ENCODE measurements at places on chromosomes 4 and X.

DNA sequence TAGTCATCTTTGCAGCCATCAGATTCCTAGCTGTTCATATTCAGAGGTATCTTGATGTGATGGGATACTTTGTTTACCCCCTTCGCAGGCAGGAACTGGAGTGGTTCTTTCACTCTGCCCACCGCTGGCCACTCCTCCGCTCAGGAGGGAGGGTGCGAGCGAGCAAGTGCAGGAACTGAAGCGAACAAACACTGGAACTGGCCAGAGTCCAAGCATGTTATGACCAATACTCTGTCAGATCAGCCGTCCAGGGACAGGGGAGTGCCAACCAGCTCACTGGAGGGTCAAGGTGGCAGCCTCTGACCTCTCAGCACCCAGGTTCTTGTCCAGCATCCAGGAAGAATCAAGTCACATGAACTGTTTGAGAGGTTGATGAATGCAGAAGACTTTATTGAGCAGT lies 18.0 kb upstream of the MANBA start:
- DNase-seq = no peak

DNA sequence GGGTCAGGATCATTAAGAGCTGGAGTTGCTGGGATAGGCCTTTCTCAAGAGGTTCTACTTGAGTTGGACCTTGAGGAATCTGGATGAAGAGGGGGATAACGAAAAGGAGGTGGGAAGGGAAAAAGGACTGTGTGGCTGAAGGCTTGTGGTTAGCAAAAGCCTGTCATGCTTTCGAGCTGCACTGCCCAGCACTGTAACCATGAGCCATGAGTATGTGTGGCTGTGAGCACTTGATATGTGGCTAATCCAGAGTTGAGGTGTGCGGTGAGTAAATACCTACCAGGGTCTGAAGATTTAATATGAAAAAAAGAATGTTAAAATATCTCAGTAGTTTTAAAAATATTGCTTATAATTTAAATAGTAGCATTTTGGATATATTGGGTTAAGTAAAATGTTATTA lies 11.4 kb downstream of the TMEM165 start:
- DNase-seq = no peak

GRCh38 chrX:68503836-68504636 lies 5.2 kb downstream of the YIPF6 start:
- peak; percentile 34 for DNase-seq

GRCh38 chr4:148397771-148398170 lies 44.4 kb downstream of the NR3C2 start:
- DNase-seq = no peak

DNA sequence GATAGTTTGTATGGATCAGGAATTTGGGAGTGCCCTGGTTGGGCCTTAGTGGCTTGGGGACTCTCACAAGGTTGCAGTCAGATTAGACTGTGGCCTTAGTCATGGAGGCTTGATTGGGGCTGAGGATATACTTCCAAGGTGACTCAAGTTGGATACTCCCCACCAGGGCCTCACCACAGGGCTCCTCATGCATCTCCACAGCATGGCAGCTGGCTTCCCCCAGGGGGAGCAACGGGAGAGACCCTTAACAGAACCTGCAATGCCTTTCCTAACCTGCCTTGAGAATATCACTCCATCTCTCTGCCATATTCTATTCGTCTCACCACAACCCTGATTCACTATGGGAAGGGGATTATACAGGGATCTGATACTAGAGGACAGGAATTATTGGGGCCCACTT lies 161.9 kb downstream of the RELL1 start:
- DNase-seq = no peak

DNA sequence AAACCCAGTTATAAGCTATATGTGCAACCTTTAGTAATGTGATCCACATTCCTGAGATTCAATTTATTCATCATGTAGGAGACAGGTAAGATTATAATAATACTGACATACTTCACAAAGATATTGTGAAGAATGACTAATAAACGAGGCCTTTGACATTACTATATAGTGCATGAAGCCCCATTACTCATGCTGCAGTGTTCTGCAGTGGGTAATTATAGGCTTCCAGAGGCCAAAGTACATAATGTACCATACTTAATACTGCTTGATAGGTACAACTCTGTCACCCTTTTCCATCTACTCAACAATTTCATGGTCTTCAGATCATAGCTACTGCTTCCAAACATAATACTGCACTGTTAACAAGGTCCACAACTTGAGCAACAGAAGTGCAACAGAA lies 68.9 kb downstream of the COL25A1 start:
- no peak for DNase-seq

GRCh38 chrX:71236836-71237235 lies 13.8 kb downstream of the GJB1 start:
- DNase-seq = no peak

DNA sequence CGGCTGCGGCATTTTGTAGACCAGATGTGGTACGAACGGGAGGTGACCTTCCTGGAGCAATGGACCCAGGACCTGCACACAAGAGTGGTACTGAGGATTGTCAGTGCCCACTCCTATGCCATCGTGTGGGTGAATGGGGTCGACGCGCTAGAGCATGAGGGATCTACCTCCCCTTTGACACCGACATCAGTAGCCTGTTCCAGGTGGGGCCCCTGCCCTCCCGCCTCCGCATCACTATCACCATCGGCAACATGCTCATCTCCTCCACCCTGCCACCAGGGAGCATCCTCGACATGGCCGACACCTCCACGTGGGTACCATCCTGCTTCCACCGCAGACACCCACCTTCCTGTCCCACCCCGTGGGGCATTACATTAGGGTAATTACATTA lies 46.2 kb downstream of the SMARCA5 start:
- DNase-seq = no peak

DNA sequence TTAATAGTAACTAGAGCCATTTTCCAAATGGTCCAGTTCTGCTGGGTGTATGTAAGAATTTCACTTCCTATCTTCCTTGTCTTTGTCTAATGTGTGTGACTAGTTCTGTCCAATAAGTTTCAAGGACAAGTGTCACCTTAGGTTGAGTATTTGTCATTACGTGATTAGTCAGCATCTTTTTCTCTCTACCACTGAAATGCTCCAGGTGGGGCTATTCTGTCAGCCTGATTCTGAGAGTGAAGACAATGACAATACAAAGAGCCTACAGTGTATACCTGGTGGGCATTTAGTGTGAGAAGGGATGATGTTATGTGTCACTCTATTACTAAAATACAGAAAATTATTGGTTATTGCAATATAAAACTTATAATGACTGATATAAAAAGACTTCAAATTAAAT lies 876.3 kb downstream of the C4orf33 start:
- DNase-seq = no peak

DNA sequence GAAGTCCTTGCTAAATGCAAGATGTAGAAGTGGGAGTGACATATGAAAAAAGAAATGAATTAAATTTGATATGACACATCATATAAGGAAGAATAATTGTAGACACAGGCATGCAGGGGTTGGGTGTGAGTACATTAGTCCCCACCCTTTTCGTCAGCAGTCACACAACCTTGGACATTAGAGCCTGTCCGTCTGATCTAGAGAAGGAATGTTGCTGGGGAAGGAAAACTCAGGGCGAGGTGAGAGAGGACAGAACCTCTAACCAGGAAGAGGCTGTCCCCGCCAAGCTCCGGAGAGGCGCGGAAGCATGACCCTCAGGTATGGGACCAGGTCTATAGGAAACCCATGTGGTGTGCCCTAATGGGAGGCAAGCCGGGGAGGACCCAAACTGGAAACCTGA lies 102.1 kb downstream of the RELL1 start:
- no peak for DNase-seq

- no peak for DNase-seq
These were observed 112.0 kb upstream of the MAGEB18 start for GRCh38 chrX:26026179-26026578.

DNA sequence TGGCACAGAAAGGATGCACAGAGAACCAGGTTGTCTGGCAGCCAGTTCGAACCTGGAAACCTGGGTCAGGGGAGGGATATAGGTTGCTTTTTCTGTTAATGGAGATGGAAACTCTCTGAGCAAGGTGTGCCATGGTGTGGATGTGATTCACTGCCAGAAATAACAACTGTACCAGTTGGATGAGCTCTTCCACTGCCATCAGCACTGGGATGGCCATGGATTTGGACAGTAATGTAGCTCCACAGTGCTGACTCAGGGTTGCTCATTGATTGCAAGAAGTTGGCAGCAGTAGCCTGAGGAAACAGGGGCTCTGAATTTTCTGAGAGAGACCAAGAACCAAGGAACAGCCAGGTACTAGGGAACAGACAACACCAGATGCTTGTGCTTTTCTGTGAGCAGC lies 33.8 kb downstream of the PNMA5 start:
- no peak for DNase-seq

GRCh38 chr4:177427192-177427591 lies 15.0 kb downstream of the AGA start:
- DNase-seq = peak; percentile 69

- peak; percentile 77 for DNase-seq
These were observed 265.3 kb downstream of the PCDH18 start for GRCh38 chr4:137267024-137267423.

DNA sequence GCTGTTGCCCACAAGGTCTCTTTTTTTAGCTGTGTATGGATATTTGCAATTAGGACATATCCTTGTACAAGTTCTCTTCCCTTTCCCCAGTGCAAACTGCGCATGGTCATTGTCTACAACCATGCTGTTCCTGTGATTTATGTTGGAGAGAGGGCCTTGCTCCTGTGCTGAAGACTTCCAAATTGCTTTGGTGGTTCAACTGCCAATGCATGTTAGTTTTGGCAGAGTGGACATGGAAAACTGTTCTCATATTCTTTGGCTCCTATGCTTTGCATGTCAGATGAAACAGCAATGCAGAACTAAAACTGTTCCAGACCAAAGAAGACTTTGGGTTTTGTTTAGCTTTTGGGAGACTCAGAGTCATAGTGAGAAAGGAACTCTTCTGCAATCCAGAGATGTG lies 148.8 kb upstream of the EDNRA start:
- DNase-seq = no peak

DNA sequence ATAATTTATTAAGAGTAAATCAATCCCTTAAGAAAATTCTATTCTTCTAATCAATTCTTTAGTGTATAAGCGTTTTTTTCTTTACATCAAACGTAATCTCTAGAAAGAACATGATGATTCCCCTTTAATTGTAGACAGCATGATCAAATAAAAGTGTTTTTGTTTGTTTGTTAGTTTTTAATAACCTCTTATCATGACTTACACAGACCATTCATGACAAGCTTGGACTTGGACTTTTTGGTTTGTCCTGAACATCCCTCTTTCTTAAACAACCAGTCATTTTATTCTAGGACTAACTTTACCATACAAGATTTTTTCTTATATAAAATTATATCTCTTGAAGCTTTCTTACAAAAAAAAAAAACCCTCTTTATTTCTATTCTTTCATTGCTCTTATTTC lies 344.6 kb upstream of the SPOCK3 start:
- DNase-seq = peak; percentile 2

- peak; percentile 5 for DNase-seq
These were observed 145.4 kb downstream of the QDPR start for GRCh38 chr4:17366496-17366895.

DNA sequence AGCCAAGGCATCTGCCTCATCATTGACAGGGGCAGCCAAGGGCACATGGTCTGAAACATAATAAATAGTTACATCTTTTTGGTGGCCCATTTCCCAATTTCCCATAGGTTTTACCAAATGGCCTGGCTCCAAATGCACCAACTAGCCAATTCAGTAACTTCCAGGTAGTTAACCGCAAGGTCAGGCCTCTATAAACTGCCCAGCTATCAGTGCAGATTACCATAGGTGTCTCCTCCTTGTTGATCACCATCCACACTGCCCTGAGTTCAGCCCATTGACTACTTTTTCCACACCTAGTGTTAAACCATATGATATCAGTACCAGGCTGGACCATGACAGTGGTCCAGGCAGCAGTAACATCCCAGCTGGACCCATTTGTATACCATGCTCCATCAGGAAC lies 1145.1 kb upstream of the POU3F4 start:
- DNase-seq = no peak

DNA sequence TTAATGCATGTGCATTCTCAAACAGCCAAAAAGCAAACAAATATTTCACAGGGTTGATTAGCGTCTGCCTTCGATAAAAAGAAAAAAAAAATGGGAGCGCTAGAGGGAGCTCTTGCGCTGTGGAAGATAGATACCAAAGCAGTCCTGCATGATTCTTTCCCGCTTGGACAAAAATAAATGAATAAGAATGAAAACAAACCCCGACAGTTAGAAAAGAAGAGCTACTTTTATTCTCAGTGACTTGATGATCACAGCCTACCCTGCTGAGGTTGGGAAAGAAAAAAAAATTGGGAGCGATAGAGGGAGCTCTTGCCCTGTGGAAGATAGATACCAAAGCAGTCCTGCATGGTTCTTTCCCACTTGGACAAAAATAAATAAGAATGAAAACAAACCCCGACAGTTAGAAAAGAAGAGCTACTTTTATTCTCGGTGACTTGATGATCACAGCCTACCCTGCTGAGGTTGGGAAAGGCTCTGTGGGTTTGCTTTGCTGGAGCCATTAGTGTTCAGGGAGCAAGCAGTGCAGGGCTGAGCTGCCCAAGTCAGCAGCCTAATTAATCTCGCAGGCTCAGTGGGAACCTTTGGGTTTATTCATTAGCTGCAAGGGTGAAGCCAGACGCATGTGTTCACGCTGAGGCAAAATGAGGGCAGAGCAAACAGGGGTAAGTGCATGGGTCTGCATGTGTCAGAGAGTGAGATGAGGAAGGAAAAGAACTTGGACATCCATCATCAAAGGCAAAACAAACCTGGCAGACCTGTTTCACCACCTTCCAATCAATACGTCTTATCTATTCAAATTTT lies 249.3 kb upstream of the PRKX start:
- DNase-seq = peak; percentile 5

DNA sequence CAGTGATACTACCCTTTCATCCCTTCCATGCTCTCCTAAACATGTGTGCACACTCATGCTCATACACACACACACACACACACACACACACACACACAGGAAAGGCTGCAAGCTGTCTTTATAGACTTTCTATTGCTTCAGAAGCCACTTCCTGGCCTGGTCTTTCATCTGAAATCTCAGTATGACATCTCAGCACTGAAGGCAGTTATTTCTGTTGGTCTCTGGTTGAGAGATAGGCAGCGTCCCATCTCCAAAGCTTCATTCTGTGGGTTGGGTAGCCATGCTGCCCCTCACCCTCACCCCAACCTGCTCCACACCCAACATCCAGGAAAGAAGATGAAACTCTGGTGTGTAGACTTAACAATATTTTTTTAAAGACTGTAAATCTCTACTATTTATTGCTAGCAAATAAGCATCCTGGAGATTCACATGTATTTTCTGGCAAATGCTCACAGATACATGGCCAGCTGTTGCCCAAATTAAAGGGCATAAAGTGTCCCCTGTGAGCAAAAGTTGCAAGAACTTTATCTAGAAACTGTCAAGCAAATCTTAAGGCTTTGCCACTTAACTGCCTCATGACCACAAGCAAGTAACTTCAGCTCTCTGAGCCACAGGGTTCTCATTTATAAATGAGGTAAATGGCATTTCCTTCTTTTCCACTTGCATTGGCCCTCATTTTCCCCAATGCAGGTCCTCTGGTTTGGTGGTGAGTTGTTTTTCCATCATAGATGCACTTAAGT lies 189.8 kb upstream of the AFF2 start:
- DNase-seq = no peak

DNA sequence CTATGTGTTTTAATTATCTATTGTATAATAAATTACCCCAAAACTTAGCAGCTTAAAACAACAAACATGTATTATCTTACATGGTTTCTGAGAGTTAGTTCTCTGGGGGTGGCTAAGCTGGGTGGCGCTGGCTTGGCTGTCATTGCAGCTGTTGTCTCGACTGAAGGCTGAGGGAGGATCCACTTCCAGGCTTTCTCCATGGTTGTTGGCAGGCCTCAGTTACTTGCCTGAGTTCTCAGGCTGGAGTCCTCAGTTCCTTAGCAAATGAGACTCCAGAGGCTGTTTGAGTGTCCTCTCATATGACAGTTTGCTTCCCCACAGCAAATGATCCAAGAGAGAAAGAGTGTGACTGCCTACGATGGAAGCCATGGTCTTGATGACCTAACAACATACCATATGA lies 23.5 kb upstream of the GALNT7 start:
- no peak for DNase-seq

All from fibroblast of skin of right quadriceps (primary cell).